Stimulated activated CD8-positive, alpha-beta memory T cell treated with anti-CD3 and anti-CD28 coated beads, Interleukin-4, amount 100 ng/mL, for 1 hour (primary cell): ENCODE measurements at places on chromosomes 2 and 18.

DNA sequence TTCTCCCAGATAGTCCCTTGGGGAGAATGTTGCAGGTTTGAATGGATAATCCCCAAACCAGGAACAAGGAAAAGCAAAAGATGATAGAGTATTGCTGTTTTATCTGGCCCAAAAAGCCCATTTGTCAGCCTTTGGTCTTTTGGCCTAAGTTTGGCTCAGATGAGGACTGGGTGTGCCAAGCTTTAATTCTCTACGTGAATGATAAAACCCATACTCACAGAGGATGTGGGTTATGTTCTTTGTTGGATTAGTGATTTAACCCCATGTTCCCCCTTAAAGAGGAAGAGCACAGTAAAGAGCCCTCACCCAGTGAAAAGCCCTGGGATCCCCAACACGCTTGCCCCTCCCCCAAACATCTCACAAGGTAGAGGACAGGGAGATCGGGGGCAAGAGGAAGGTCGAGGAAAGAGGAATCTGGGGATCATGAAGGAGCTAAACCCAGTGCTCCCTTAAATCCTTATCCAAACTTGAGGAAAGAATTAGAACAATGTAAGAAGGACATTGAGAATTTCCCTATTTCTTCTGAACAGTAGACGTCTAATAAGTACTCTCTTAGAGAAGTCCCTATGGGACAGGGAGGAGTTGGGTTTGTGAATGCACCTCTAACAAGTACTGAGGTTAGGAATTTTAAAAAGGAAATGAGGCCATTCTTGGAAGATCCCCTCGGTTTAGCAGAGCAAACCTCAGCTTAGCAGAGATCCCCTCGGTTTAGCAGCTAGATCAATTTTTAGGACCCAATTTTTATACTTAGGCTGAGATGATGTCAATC lies 105.0 kb downstream of the HIBCH start:
- no peak for DNase-seq

DNA sequence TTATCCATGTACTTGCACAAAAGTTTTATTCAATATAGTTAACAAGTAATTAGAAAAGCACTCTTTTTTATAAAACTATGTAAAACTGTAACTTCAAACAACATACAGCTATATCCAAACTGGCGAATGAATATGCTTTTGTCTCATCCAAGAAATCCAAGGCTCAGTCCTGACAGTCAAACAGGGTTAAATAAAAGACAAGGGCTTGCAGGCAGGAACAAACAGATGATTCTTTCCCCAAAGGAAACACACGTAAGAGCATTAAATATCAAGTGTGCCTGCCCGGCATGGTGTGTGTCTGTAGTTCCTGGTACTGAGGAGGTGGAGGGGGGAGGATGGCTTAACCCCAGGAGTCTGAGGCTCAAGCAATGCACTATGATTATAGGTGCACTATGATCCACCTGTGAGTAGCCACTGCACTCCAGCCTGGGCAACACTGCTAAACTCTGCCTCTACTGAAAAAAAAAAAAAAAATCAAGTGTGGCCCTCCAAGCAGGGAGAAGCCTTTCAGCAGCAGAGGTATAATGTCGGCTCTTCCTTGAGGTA lies 171.3 kb downstream of the DLGAP1 start:
- no peak for DNase-seq

- no peak for DNase-seq
Measured at GRCh38 chr2:171513719-171514160, 8.5 kb upstream of the CYBRD1 start.

DNA sequence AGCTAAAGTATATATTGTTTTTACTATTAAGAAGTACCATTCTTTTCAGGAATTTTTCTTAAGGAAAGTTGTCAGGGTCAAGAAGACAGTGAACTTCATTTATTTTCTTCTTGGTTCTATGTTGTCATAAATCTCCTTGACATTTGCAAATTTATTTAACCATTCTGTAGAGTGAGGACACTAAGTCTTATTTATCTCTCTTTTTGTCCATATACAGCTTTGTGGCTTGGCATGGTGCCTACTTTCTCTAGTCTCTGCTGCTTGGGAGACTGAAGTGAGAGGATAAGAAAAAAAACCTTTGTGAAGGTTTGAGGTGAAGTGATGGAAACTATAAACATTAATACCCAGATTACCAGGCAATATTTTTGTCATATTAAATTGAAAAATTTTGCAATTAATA lies 1389.4 kb downstream of the SUCLG1 start:
- DNase-seq, result no peak

DNA sequence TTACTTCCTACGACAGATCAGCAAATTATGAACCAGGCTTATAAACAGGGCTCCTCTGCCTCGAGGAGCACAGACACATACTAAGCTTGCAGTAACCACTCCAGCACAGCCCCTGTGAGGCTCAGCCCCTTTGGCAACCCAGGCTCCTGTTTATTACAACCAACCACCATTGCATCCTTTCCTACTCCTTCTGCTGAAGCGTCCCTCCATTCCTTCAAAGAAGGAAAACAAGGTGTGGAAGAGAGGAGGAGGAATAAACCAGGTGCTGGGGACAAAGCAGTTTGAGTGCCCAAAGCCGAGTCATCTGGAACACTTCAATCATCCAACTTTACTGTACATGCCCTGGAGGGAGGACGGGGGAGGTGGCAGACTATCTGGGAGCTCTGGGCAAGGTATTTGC lies 87.2 kb upstream of the MGAT4A start:
- no peak for DNase-seq

DNA sequence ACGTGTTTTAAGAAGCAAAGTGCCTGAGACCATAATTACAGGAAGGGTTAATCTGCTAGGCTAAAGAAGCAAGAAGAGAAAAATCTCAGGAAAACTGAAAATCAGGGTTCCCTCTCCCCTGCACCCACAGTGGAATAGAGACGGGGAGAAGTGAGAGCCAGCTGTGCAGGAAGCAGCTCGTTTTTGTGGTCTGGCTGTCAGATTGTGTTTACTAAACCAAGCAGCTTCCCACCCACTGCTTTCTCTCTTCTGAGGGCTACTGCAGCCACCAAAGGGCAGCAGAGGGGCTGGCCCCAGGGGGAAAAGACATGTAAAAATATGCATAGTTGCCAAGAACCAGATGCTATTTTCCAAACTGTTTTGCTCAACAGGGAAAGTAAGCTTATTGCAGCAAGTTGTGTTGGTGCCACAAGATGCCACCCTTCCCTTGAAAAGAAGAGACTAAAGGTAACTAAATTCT lies 72.6 kb upstream of the THUMPD2 start:
- DNase-seq, result no peak

DNA sequence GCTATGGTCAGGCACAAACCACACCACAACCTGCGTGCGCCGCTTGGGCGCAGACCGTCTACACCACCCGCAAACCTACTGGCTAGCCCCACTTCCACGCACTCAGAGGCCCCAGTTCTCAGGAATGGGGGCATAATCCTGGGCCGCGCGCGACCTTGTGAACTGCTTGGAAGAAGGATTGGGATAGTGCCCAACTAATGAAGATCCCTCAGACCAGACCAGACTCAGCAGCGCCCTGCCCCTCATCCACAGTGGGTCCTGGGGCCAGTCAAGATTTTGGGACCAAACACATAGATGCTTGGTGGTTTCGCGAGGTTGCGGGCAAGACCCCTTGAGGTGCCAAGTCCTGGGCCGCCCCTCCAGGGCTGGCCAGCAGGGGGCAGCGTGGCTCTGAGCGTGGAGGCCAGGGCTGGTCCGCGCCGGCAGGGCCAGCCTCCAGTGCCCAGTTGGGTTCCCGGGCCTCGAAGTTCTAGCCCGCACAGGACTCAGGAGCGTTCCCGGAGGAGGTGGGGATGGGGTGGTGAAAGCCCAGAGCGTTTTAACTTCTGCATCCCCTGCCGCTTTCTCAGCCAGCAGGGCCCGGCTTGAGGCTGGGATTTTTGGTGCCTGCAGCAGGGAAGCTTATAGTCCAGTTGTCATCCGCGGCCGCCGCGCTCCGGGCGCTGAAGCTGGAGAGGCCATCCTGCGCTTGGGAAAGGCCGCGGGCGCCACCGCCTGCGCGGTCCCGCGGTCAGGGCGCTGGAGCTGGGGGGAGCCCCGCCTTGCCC lies 8.3 kb downstream of the OSR1 start:
- DNase-seq, result no peak

- DNase-seq, result no peak
Measured at GRCh38 chr2:101720732-101721131, 23.2 kb downstream of the MAP4K4 start.

- DNase-seq, result no peak
Measured at GRCh38 chr2:174083843-174084458, 118.8 kb upstream of the SP3 start.

GRCh38 chr2:188477564-188478103 lies 186.0 kb downstream of the GULP1 start:
- DNase-seq, result no peak

- DNase-seq, result no peak
Measured at GRCh38 chr2:33314541-33314940, 161.9 kb upstream of the RASGRP3 start.

DNA sequence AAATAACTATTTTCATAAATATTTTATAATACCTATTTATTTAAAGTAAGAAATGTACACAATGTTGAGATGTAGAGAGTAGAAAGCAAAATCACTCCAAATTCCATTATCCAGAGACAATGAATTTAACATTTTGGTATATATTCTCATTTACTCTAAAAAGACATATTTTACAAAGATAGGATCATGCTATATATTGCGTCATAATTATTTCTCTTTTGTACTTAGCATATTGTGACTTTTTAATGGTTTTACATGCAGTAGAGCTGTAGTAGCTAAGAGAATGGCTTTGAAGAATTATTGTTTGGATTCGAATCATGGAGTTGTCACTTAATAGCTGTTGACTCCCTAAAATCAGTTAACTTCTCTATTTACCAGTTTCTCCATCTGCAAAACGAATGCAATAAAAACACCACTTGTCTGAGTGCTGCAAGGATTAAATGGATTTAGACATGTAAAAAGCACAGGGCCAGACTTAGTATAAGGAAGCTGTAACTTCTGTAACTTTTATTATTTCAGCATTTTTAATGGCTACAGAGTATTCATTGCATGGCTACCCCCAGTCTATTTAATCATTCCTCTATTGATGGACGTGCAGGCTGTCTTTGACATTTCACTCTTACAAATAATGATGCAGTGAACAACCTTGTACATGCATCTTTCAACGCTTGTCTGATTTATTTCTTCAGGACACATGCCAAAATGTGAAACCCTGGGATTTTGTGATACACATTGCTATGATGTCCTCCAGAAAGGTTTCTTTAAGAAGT lies 33.2 kb downstream of the KCNS3 start:
- no peak for DNase-seq

- DNase-seq, result no peak
Measured at GRCh38 chr2:190843890-190844699, 36.5 kb upstream of the GLS start.

- no peak for DNase-seq
Measured at GRCh38 chr2:105445976-105446375, 47.1 kb upstream of the FHL2 start.

- no peak for DNase-seq
Measured at GRCh38 chr2:207881902-207882301, 112.2 kb upstream of the FZD5 start.

DNA sequence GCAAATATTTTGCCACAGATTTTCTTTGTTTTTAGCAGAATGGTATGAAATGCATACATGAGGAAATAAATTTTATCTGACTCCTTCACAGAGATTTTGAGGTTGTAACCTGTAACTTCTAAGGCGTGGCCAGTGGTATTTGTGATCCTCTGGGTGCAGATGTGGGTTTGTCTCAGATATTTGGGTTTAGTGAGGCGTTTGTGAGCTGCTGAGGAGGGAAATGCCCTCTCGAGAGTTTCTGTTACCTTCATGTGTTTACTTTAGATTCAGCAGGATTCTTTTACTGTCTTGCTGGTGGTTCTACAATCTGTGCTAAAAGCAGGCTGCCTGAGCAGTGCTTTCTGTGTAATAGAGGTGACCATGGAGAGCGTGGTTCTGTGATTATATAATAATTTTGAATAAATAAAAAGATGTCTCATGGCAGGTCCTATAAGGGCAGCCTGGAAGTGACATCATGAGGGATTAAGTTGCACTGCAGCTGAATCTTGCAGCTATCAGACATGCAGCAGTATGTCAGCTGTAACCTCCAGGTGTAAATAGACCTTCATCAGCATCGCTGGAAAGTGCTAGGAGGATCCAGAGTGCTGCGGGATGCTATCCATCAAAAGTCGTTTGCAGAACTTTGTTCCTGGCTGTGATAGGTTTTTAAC lies 34.1 kb downstream of the TANC1 start:
- no peak for DNase-seq

GRCh38 chr18:78861706-78862105 lies 117.9 kb upstream of the SALL3 start:
- DNase-seq, result no peak

GRCh38 chr2:68303033-68303901 lies 16.5 kb downstream of the CNRIP1 start:
- no peak for DNase-seq

DNA sequence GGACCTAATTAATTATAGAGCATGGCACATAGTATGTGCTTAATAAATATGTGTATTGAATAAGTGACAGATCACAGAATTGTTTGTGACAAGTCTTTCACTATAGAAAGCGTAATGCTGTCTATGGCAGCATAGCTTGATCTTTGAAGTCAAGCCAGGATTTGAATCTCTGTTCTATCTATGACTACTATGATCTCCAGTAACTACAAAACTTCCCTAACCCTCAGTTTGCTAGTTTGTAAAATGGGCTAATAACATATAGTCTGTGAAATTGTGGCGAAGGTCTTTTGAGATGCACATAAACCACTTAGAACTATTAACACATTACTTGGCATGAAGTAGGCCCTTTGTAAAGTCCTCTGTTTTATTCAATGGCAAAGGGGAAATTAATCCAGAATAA lies 4.0 kb upstream of the FHL2 start:
- no peak for DNase-seq

- no peak for DNase-seq
Measured at GRCh38 chr18:39602131-39602530, 2036.5 kb upstream of the CELF4 start.

- no peak for DNase-seq
Measured at GRCh38 chr2:180692322-180692721, 288.1 kb upstream of the UBE2E3 start.

- DNase-seq, result no peak
Measured at GRCh38 chr2:172806493-172806892, 70.8 kb downstream of the RAPGEF4 start.

- DNase-seq, result no peak
Measured at GRCh38 chr2:105521176-105521575, 122.3 kb upstream of the FHL2 start.

DNA sequence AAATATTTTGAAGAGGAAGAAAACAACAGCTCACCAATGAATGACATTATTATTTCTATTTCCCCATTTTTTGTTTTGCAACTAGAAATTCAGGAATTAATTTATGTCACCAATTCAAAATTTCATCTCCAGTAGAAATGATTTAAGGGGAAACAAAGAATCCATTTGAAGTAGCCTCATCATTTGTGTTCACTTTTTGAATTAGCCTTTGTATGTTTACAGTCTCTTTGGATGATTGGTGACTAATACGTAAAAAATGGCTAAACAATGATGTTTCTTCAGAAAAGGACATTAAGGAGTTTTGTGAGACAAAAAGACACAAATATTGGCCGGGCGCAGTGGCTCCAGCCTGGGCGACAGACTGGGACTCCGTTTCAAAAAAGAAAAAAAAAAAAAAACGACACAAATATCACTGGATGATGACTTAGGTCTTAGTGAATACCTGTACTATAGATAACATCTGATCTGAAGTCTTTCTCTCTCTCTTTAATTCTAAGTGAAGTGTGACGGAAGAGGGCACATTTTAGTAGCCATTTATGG lies 313.2 kb downstream of the PIK3C3 start:
- no peak for DNase-seq
